RPMI8226 (cell line): ENCODE measurements at places on chromosomes 6 and 20.
A peak's percentile ranks its signal among the peaks of the same experiment; 100 is the strongest.

- peak; percentile 82 for DNase-seq
These were observed 24.4 kb downstream of the QKI start for GRCh38 chr6:163438940-163439335.

GRCh38 chr6:111727802-111728201, 122.1 kb upstream of the TRAF3IP2 start:
- DNase-seq = peak; percentile 17

GRCh38 chr6:144123421-144123820, 26.9 kb upstream of the STX11 start:
- no peak for DNase-seq

GRCh38 chr6:1869308-1869707, 259.6 kb downstream of the FOXC1 start:
- no peak for DNase-seq

GRCh38 chr6:11760015-11760473, 18.6 kb downstream of the ADTRP start:
- DNase-seq = no peak

DNA sequence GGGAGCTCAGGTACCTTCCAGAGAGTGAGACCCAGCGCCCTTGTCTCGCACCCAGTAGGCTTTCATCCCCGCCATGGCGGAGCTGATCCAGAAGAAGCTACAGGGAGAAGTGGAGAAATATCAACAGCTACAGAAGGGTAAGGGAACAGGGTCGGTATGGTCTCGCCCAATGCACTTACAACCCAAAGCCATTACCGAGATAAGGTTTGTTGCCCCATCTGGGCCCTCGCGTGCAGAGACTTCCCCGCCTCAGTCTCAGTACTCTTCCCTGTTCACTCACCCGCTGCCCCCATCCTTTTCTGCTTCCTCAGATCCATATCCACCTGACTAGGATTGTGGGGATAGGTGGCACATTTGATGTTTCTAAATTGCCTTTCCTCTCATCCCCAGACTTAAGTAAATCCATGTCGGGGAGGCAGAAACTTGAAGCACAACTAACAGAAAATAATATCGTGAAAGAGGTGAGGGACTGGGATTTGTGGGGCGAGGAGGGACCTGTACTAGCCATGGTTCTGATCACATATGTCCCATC, 449 bp downstream of the PFDN6 start:
- DNase-seq = no peak

- no peak for DNase-seq
These were observed 157.6 kb upstream of the OLIG3 start for GRCh38 chr6:137651591-137652335.

GRCh38 chr20:6735942-6736845, 31.3 kb upstream of the BMP2 start:
- no peak for DNase-seq

GRCh38 chr6:41344876-41345275, 9.5 kb downstream of the NCR2 start:
- DNase-seq = peak; percentile 46

- no peak for DNase-seq
These were observed 166.9 kb upstream of the TSHZ2 start for GRCh38 chr20:52805296-52805571.

- peak; percentile 87 for DNase-seq
These were observed 2.7 kb downstream of the C20orf204 start for GRCh38 chr20:64038565-64039292.

GRCh38 chr20:56223352-56223751, 25.2 kb upstream of the MC3R start:
- no peak for DNase-seq

DNA sequence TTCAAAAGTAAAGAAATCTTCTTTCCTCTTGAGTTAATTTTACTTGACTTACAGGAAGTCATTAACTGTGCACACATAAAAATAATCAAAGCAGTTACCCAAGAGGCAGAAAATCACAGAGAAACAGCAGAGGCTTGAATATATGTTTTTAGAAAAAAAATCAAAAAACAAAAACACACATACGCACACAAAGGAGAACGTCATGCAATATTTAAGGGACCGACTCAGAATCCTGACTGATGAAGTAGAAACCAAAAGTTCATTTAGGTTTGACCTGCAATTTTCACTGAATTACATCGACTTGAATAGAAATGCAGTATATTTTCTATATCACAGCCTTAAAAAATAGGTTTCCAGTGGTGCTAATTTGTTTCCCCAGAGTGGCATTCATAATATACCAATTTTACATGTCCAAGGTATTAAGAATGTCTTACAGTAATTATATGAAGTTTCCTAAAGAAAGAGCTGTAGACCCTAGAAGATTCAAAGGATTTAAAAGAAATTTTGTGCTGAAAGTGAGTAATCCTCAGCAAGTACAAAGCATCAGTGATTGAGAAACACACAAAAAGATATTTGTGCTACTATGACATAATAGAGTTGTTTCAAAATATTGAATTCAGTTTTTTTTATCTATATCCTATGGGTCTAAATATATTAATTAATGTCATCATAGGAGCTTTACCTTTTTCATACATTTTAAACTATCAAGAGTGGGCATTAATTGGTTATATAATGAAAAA, 358.5 kb upstream of the RUNX2 start:
- DNase-seq = no peak

GRCh38 chr6:166830185-166830890, 126.0 kb downstream of the RNASET2 start:
- no peak for DNase-seq

DNA sequence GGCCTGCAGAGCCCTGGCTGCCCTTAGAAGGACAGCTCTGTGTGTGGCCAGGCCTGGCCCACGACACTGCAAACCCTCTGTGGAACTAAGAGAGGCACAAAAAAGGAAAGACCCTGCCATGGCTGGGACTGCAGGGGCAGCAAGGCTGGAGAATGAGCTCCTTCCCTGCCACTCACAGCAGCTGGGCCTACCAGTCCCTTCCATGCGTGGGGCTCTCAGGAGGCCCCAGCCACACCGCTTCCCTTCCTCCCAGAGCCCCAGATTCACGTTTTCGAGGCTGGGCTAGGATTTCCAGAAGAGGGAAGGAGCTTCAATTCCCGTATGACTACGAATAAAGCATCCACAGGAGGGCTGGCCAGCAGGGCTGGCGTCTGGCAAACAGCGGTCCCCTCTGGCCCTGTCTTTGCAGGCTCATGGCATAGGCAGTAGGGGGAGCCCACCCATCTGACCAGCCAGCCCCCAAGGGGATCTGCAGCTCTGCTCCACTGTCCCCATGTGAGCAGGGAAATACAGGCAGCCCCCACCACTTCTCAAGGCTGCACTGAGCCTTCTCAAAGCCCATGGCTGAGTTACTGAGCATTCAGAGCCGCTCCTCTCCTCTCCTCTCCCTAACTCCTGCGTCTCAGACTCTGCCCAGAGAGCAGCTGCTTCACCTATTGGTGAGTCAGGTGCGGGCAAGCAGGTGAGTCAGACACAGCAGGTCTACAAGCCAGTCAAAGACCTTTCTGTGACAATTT, 53.1 kb downstream of the NINL start:
- no peak for DNase-seq

GRCh38 chr6:115474443-115475041, 586.1 kb downstream of the FRK start:
- DNase-seq = no peak

DNA sequence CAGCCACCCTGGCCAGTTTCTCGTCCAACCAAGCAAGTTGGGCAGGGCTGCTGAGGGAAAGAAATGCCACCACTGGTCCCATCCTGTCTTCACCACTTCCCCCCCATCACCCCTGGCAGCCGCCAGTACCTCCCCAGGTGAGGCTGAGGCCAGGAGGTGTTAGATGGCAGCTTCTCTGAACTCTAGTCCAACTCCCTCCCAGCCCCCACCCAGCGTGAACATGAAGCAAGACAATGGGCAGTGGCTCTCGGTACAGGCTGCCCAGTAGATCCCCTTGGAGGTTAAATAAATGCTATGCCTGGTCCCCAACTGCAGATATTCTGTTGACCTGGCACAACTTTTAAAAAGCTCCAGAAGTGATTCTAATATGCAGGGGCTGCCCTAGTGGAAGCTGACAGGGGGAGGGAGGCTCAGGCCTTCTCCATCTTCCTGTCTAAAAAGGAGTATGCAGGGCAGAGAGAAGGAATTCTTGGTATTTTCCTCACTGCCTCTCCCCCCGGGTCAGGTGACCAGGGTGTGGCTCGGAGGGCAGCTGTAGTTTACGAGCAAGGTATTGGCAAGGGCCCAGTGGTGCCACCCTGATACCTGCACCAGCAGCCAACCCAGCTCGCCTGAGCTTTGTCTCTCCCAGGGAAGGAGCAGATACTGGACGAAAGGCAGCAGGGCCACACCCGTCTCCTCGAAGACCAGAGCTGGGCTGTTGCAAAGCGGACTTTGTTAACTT, 25.7 kb downstream of the KCNK5 start:
- no peak for DNase-seq

DNA sequence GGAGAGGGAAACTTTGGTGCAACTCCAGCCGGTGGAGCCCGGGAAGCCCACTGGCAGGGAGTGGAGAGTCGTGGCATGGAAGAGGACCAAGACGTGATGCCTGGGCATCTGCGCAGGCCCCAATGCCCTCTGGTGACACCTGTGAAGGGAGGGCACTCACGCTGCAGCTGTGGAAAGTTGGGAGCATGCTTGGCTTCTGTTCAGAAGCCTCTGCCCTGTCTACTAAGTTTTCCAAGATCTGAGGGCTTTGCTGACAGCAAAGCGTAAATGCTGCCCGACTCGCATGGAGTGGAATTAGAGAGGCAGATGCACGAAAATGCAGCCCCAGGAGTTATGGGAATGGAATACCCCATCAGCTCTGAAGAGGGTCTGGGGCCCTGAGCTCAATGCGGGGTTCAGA, 75.7 kb downstream of the SYNDIG1 start:
- no peak for DNase-seq

DNA sequence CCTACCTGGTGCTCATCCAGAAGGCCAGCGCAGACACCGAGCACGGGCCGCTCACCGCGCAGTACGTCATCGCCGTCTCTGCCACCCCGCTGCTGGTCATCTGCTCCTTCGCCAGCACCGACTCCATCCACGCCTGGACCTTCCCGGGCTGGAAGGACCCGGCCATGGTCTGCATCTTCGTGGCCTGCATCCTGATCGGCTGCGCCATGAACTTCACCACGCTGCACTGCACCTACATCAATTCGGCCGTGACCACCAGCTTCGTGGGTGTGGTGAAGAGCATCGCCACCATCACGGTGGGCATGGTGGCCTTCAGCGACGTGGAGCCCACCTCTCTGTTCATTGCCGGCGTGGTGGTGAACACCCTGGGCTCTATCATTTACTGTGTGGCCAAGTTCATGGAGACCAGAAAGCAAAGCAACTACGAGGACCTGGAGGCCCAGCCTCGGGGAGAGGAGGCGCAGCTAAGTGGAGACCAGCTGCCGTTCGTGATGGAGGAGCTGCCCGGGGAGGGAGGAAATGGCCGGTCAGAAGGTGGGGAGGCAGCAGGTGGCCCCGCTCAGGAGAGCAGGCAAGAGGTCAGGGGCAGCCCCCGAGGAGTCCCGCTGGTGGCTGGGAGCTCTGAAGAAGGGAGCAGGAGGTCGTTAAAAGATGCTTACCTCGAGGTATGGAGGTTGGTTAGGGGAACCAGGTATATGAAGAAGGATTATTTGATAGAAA, 2.0 kb downstream of the SLC35D3 start:
- no peak for DNase-seq

GRCh38 chr6:84766118-84766798, 1.9 kb upstream of the TBX18 start:
- DNase-seq = no peak

DNA sequence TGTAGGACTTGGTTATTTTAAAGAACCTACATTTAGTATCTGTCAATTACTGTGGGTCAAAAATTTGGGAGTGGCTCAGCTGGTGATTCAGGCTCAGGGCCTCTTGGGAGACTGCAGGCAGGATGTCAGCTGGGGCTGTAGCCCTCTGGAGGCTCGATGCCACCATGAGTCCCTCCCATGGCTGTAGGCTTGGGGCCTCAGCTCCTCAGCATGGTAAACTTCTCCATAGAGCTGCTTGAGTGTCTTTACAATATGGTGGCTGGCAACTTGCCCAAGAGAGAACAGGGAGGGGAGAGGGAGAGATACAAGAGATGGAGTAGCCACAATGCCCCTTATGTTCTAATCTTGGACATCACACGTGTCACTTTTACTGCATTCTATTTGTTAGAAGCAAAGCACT, 470.4 kb downstream of the CDH26 start:
- no peak for DNase-seq

- peak; percentile 68 for DNase-seq
These were observed 1.7 kb downstream of the LOC128125822 start for GRCh38 chr6:63573899-63574553.

- no peak for DNase-seq
These were observed 43.6 kb downstream of the SOBP start for GRCh38 chr6:107533415-107534059.

GRCh38 chr6:143642403-143642802, 35.4 kb upstream of the PHACTR2 start:
- no peak for DNase-seq

DNA sequence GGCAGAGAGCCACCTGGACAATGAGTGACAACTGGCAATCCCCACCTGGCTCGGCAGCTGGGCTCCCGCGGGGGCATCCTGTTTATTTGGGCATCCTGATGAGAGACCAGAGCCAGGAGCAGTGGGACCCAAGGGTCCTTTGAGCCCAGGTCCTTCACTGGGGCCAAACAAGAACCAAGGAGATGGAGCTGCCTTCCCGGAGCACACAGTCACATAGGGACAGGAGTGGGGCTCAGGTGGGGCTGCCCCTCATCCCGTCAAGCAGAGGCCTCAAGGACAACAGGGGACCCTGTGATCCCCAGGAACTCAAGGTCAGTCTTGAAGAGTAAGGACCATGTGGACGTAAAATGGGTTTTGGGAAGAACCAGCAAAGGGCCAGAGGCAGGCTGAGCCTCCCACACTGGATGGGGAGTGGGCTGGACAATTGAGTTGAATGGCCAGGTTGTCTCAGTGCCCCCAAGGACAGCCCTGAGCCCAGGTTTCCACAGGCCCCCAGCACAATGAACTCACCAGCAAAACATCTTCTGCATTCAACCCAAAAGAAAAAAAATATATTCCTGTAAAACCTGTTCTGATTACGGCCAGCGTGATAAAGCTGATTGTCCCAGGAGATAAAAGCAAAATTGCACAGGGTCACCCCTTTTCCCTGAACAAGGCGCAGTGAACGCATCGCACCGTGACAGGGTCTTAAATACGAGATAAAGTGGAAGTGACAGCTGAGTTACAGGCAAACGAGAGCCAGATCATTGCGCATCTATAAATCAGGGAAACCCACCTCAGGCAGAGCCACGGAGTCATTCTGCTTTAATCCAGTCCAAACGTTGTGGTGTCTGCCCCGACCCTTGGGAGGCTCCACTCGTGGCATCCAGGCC, 86.2 kb downstream of the ANKRD60 start:
- DNase-seq = no peak

GRCh38 chr6:10463040-10463439, 48.2 kb upstream of the TFAP2A start:
- no peak for DNase-seq
